Cardiac septum (tissue), 1 donor: ENCODE measurements at places on chromosomes 5 and 9.

DNA sequence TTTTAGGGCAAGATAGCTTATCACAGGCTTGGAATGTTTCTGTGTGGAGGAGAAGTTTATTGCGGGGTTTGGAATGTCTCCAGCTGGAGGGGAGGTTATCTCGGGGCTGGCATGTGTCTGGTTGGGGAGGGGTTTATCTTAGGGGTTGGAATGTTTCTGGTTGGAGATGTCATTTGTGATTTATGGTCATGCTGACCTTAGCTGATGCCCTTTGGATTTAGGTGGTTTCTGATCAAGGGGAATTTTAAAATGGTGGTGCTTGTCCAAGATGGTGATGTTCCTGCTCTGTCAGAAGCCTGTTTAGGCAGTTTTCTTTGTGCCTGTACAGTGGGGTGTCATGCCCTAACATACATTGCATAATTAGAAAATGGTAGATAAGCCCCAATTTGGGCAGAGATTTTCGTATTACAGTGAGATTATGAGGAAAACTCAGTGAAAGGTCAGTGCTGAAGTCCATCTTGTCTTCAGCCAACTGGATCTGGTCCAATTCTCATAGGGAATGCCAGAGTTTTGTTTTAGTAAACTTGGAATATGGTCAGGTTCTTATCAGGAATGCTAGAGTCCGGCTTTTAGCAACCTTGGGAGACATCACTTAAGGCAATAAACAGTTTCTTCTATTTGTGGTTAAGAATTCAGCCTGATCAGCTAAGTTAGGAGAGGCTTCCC lies 14.3 kb downstream of the CDK20 start:
- no peak for DNase-seq

- no peak for DNase-seq
Measured at GRCh38 chr5:31066655-31067328, 126.7 kb upstream of the CDH6 start.

- no peak for DNase-seq
Measured at GRCh38 chr9:117860849-117861248, 156.6 kb downstream of the TLR4 start.

DNA sequence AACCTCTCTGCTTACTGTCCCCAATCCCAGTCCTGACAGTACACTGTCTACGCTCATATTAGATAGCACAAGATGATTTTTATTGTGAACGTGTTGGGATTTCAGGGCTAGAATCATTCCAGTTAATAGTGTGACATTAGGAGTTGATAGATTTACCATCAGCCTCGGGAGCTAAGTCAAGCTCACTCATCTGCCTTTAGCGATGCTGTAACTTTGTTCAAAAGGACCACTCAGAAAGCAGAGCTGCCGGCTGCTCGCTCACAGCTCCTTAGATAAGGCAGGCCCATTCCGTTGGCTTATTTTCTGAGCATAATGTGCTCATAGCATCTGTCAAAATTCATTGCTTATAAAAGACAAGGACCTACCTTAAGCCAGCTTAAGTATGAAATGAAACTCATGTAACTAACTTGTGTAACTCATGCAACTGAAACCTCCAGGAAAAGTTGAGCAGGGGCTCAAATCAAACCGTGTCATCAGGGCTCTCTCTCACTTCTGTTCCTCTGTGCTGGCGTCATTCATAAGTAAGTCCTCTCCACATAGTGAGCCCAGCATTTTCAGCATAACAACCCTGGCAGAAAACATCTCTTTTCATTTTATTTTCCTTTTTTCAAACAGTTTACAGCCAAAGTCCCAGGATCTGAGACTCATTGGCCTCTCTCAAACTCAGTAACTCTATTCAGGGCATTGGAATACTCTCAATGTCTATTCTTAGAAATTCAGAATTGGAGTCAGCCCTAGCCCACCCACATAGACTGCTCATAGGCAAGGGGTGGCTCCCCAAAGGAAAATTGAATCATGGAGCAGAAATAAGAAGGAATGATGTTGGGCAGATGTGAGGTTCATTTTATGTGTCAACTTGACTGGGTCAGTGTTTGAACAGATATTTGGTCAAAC lies 208.8 kb downstream of the MAN2A1 start:
- DNase-seq = no peak

DNA sequence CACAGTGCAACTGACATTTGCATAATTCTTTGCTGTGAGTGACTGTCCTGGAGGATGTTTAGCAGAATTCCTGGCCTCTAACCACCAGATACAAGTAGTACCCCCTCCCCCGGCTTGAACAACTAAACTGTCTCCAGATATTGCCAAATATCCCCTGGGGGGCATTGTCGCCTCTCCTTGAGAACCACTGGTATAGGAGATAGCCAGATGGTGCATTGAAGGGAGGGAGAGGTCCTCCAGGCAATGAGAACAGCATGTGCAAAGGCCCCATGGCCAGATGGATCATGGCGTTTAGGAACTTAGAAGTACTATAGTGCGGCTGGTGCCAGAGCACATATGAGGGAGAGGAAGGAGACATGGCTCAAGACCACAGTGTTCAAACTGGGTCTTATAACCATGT lies 18.9 kb upstream of the ORM1 start:
- peak; percentile 61 for DNase-seq

GRCh38 chr5:1016036-1016435 lies 7.4 kb downstream of the NKD2 start:
- no peak for DNase-seq

DNA sequence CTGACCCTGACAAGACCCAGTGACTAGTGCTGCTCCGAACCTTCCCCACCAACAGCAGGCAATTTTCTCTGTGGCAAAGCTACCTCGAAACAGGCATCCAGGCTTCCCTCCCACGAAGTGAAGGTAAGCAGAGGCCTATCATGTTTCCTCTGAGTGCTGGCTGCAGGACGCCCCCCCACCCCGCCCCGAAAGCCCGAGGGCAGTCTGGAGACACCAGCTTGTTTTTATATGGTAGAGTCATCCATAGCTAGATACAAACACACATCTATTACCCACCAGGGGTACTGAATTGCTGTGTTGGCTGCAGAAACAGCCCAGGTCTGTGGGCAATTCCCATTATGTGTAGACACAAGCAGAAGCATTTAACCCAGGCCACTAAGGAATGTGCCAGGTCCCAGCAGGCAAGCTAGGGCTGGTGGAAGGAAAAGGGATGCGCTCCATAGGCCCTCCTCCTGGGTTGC lies 40.4 kb downstream of the LIX1 start:
- DNase-seq = no peak

DNA sequence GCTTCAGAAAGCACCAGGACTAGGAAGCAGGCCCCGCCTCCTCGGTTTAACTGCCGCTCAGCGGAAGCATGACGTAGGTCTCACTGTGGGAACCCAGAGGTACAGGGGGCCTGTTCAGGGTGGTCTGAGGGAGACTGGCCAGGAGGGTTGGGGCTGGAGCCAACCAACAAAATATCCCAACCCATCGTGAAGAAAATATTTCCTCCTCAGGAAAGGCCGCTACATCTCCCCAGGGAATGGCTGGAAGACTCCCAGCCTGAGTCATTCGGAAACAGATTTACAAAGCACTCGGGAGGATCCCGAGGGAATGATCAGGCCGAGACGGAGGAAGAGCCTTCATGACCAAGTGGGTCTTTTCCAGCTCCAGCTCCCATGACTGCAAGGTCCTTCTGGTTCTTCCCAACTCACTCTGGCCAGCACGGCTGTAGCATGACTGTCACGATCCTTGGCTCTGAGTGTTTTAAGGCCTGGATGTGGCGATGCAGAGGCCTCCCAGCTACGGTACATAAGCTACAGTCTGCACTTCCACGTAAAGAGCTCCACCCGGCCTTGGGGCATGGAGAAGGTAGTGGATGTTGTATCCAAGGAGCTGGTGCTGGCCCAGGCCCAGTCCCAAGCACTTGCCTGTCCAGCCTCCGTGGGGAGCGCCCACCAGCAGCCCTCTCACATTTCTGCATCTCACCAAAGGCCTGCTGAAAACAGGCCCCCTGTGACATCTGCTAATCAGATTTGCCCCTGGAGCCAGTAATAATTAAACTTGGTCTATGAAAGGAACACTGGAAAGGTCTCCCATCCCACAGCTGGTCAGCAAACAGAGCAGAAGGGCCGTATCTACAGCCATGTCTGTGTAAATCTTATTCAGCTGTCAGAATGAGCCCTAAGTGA lies 100.6 kb downstream of the LHFPL2 start:
- peak; percentile 91 for DNase-seq
